Activated CD4-positive, alpha-beta T cell treated with anti-CD3 and anti-CD28 coated beads, Interleukin-2, amount 50 U/mL, for 16 hours (primary cell): ENCODE measurements at places on chromosomes 6 and 20.
A peak's percentile ranks its signal among the peaks of the same experiment; 100 is the strongest.

DNA sequence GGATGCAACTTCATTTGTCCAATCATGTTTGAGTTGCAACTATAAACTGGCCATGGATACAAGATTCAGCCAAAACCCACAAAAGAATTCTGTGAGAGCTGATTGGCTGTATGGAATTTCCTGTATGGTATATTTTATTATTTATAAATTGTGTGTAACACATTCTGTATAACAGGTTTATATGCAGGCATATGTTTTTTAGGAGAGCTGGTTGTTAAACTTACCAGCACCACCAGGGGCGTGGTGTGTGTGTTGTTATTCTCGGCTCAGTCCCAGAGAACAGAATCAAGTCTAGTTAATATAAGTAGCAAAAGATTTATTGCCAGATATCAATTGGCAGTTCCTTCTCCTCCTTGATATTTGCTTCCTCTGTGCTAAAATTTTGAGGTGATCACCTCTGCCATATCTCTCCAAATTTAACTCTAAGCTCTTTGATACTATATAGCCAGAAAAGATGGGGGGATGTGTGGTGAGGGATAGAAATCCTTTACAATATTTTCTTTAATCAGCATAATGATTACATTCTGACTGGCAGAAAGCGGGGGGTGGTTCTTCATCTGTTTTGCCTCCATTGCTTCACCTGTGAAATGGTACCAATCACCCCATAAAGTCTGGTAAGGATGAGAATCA lies 22.9 kb downstream of the CNBD2 start:
- DNase-seq: peak; percentile 7

- no peak for DNase-seq
Observed at GRCh38 chr6:25669413-25669812, 17.4 kb downstream of the SCGN start.

DNA sequence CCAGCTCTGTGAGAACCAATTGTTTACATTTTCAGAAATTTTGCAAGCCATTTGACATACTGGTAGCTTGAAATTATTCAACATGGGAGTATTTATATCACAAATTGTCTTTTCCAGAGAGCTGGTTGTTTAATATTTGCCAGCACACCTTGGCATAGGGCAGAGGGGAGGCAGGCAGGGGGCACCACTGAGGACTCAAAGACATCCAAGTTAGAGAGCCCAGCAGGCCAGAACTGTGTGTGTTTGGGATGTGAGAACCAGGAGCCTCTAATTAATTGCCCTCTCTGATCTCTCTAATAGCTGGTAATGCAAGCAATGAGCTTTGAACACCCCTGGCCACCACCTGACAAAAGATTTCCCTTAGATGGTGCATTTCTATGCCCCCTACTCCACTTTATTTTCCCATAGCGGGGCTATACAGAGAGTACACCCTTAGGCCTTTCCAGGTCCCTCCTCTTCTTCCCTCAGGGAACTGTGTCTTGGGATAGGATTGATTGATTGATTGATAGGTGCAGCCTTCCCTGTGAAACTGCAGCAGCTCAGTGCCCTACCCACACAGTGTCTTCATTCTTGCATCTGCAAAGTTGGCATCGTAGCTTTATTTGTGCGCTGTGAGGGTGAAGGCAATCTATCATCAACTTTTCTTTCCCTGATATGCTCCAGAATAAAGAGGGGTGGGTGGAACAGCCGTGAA lies 29.2 kb downstream of the MOCS1 start:
- no peak for DNase-seq

GRCh38 chr20:21109144-21109543 lies 3.0 kb upstream of the LINC00237 start:
- DNase-seq: no peak

DNA sequence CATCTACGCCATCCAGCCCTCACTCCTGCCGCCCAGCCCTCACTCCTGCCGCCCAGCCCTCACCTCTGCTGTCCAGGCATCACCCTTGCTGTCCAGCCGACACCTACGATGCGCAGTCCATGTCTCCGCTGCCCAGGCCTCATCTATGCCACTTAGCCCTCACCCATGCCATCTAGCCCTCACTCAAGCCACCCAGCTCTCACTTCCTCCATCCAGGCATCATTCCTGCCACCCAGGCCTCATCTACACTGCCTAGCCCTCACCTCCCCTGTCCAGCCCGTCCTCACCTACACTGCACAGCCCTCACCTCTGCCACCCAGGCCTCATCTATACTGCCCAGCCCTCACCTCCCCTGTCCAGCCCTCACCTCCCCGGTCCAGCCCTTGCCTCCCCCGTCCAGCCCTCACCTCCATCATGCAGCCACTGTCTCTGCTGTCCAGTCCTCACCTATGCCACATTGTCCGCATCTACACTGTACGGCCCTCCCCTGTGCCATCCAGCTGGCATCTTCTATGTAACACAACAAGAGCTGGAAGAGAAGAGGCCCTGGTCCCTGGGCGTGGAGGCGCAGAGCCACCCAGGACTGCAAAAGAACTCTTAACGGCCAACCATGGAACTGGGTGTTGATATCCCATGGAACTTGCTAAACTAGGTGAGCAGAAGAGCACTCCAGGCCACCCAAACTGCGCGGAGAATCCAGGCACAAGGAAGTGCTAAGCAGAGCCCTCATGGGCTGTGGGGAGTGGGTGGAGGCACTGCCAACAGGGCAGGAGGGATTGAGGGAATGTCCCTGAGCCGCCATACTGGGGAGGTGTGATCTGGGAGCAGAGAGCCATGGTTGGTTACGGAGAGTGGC lies 31.0 kb downstream of the RNASET2 start:
- DNase-seq: no peak

DNA sequence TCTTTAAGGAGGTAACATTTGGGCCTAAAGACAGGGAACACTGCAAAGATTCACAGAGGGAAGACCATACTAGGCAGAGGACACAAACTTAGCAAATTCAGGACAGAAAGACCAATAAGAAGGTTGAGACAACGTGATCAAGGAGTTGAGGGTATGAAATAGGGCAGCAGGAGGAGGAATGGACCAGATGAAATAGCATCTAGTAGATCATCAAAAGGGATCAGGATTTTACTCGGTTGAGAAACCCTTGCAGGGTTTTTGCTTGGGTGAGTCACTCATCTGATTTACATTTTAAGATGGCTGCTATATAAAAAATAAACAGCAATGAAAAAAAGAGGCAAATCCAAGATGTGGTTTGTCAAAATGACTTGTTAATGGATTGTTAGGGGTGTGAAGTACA lies 4.7 kb downstream of the BCLAF1 start:
- DNase-seq: peak; percentile 38

- no peak for DNase-seq
Observed at GRCh38 chr20:5364136-5364821, 47.5 kb upstream of the PROKR2 start.

GRCh38 chr6:28922821-28923317 lies 916 bp downstream of the TRIM27 start:
- DNase-seq: peak; percentile 66

GRCh38 chr6:9482030-9482738 lies 932.7 kb downstream of the TFAP2A start:
- DNase-seq: peak; percentile 20

DNA sequence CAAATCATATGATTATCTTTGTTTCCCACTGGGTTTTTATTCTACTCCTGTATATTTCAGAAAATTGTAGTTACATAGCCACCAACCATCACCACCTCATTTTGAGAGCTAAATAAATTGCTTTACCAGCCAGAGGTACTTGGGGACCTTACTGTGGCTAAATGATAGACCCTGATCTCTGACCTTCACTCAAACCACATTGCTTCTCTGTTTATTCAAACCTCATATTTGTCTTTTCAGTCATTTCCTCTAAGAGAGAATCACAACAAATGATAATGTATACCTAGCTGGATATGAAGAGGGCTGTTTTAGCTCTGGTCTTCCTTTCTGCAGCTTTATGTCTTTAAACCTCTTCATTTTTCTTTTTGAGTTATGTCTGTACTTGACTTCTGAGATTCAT lies 142.8 kb downstream of the ADGB start:
- no peak for DNase-seq

DNA sequence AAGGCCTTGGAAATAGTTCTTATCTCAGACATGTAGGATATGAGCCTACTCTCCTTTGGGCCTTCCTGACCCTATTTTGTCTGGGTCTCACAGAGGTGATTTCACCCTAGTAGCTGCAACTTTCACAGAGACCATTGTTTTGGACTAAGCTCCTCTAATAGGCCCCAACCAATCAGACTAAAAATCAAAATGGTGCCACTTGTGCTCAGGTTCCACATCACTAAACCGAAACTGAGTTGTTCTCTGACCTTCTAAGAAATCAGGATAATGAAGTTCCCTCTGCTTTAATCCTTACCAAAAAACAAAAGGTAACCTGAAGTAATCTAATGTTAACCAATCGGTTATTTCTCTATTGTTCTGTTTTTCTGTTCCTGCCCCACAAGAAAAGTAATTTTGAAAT lies 143.6 kb downstream of the CD24 start:
- no peak for DNase-seq

DNA sequence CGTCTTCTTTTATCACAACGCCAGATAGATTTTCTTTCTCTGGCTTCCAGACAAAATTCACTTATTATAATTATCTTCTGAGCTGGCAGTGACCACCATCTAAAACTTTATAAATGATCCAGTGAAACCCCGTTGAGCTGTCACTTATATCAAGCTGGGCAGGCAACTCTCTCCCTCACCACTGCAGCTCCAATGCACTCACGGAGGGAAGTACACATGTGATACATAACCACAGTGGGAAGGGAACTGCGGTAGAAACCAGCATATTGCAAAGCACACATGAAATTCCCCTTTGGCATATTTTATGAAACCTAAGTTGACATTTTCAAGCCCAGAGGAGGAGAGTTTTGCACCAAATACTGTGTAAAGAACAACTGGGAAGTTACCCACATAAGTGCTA lies 536.9 kb downstream of the HACE1 start:
- no peak for DNase-seq

- no peak for DNase-seq
Observed at GRCh38 chr6:170225852-170226417, 64.9 kb downstream of the DLL1 start.

DNA sequence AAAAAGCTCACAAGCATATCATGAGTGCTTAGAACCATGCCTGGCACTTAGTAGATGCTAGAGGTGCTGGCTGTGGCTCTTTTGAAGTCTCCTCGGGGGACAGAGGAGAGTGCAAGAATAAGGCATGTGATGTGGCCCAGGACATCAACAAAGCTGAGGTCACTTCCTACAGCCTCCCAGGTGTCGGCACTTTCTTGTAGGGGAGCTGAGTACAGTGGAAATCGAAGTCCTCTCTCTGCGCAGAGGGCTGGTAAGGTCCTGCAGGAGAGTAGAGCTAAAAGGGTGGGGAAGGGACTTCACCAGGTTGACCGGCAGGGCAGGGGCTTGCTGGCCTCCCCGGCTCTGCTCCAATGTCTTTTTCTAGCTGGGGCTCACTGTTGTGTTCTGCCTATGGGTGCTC lies 11.2 kb downstream of the SLC13A3 start:
- no peak for DNase-seq

DNA sequence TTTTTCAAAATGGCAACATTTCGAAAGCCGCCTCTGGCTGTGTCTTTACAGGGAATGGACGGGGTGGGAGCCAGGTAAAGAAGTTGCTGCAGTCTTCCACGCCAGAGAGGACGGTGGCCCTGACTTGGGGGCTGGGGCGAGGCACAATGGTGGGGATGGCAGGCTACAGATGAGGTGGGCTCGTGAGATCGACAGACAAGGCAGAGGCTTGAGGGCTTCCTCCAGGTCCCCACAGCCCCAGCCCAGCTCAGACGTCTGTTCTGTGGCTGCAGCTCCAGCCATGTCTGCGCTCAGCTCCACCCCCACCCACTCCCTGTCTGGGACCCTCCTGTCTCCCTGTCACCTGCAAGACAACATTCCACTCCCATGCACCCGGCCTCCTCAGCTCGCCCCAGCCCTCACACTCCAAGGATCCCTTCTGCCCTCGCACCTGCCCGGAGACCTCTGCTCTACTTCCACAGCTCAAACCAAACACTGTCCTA lies 7.4 kb upstream of the C20orf144 start:
- no peak for DNase-seq

DNA sequence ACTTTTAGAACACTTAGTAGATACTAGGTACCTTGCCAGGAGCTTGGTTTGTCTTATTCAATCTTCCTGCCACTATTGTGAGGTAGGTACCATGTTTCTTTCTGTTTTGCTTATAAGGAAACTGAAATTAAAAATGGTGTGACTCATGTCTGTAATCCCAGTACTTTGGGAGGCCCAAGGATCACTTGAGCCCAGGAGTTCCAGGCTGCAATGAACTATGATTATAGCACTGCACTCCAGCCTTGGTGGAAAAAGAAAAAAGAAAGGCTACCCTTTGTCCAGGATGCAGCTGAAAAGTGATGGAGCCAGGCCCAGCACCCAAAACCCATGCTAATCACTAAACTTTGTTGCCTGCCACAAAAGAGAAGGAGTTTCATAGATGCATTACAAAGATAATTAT lies 34.1 kb upstream of the LAMA4 start:
- DNase-seq: peak; percentile 28

GRCh38 chr6:43058531-43058930 lies 703 bp downstream of the MRPL2 start:
- no peak for DNase-seq

GRCh38 chr20:29689411-29690225 lies 1567.8 kb upstream of the DEFB115 start:
- DNase-seq: no peak

DNA sequence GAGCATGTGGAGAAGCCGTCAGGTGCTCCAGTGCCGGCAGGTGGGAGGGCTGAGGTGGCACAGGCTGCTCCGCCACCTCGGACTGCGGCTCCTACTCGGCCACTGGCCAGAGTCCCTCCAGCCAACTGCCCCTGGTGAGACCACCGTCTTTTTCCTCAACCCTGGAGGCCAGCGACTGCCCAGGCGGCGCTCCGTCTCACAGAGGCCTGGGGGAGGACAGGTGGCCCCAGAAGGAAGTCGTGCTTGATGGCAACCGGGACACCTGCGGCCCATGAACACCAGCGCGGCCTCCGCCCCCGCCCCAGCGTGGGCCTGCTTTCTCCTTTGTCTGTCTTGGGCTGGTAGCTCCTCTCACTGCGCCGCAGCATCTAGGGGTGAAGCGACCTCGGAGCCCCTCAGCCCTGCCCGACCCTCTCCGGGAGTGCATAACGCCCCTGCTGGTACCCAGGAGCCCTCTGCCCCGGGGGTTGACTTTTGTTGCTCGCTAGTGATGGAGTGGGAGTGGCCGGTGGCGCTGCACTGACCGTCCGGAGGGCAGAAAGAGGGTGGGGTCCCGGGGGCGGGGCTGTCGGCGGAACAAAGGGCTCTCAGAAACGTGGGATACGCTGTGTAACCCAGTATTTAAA lies 706 bp upstream of the TUBB2B start:
- no peak for DNase-seq
